Stomach (tissue), 19 donors: ENCODE measurements at places on chromosomes 2 and 18. TPM values are rescaled to one million over a fixed set of nuclear protein-coding genes. Genes with fewer than 3 reads are reported as not detected.
A peak's percentile ranks its signal among the peaks of the same experiment; 100 is the strongest.

GRCh38 chr2:51013079-51013932, 18.6 kb downstream of the NRXN1 start:
- peak; percentile 80 for DNase-seq

DNA sequence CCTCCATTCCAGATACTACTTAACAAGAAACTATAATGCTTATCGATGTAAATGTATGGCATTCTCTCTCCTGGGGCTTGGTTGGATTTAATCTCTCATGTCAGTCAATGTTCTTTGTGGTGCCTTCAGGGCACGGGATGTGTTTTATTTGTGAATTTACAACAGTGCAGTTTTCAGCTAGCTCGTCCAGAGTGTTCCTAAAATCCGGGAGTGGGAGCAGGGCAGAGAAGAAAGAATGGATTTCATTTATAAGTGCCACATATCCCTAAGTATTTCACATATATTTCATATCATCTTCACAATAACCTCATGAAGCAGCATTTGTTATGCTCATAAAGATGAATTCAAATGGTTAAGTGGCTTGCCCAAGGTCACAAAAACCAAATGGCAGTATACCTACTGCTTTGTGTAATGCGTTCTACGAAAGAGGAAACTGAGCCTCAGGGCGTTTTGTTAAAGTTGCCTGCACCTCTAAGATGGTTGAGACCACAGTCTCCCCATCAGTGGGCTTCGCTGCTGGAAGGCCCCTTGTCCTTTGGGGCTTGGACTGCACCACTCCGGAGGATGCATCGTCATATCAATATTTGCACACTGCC, 134.7 kb upstream of the MGAT5 start:
- no peak for DNase-seq

DNA sequence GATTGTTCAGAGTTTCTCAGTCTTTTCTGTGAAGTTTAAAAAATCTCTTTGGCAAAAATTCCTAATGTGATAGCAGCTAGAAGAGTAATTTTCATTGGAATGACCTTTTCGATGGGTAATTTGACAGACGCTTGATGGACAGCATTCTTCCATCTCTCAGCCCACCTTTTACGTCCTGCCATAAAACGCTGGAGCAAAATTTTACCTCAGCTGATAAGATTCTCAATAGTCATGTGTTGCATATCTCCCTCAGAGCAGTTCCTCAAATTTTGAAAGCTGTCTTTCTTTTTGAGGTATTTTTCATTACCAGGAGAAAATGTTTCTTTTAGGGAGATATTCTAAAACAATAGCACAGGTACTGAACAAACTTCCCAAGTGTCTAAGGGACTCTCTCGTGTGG, 441.4 kb downstream of the PARD3B start:
- DNase-seq = no peak

GRCh38 chr2:17758118-17758517, 4.2 kb downstream of the GEN1 start:
- no peak for DNase-seq

DNA sequence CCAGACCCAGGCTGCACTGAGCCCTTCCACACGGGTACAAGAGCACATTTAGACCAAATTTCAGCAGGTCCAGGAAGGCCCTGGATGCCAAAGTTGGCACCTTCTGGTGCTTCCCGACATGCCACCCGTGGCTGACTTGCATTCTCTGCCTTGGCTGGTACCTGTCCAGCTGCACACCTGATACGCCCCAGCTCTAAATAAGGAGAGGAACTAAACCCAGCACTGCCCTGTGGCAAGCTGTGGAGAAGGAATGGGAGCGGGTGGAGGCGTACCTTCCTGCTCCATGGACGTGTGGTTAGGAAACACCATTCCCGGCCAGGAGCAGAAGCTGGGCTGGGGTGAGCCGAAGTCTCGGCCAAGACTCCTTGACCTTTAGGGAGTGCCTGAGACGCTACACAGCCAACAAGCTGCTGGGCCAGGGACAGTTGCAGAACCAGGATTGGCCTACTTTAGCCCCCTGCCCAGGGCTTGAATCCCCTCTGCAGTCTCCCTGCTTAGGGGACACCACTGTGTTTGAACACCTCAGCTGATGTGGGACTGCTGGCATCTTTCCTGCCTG, 86.5 kb upstream of the TAF1B start:
- no peak for DNase-seq

DNA sequence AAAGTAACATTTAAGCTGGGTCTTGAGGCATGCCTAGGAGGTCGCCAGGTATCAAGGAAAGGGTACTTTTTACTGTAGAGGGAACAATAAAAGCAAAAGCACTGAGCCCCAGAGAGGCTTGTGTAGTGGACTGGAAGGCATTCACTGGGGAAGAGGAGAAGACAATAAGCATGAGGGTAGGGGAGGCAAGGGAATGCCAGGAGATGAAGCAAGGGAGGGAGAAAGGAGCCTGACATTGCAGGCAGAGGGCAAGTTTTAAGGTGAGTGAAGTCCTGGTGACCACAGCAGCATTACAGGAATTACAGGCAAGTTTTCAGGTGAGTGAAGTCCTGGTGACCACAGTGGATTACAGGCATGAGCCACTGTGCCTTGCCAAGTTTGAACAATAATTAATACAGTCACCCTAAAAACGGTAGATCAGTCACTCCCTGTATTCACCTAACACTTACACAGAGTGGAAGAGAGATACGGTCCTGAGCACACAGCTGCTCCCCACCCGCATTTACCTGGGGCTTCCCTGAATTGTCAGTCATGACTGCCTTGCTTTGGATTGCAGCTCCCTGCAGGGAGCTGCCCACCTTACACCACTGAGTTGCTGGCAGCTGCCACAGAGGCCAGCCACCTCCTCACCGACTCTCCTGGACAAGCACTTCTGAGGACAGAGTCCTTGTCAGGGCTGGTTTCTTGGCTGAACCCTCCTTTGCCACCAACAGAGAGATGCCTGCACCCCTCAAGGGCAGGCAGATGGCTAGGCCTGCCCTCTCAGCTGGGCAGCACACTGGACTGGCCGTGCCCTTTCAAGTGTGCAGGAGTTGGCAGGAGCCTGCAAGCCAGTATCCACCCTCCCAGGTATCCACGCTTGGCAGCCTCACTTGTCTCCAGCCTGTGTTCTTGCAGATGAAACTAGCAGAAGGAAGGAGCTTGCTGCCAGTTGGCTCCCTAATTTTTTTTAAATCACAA, 153.2 kb upstream of the MSH6 start:
- DNase-seq = no peak

- DNase-seq = no peak
Measured at GRCh38 chr2:39215545-39215944, 28.2 kb downstream of the CDKL4 start.

GRCh38 chr2:120520929-120521912, 175.3 kb downstream of the INHBB start:
- DNase-seq = peak; percentile 74

DNA sequence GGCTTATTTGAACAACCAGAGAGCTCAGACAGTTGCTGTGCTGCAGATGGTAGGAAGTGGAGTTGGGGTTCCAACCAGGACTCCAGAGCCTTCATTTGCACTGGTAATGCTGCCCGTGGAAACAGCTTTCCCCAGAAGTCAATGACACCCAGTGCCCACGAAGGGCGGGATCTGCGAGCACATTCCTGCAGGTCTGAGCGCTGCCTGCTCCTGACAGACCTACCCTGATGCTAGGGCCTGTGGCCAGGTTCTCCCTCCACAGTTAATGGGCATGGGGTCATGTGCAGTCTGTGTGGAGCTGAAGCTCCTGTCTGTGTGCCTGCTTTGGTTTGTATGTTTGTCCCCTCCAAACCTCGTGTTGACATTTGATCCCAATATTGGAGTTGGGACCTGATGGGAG, 299.0 kb upstream of the HS6ST1 start:
- no peak for DNase-seq

DNA sequence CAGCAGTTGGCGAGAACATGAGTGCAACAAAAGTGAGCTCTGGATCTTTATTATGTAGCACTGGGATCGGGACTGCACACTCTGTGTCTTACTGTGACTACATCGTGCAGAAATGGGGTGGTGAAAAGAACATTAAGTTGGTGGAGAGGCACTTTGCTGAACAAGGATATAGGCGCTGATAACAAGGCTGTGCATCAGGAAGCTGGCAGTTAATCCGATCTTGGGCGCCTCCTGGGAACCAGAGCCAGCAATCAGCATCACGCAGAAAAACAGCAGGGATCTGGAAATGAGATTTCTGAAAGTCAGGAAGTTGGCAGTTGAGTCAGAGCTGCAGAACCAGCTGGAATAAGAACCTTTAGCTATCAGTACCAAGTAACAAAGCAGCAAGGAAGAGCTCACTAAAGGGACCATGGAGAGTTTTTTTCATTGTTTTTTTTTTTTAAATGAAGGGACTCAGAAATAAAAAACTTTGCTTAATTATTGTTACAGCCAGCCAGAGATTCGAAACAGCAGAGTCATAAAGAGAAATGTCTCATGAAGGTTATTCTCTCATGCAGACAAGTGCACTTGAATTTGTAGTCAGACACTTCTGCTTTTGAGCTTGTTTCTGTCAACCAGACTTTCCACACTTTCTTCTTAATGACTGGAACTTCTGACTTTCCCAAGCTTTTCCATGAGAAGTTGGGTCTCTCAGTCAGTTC, 22.8 kb upstream of the MYO3B start:
- DNase-seq = peak; percentile 48

DNA sequence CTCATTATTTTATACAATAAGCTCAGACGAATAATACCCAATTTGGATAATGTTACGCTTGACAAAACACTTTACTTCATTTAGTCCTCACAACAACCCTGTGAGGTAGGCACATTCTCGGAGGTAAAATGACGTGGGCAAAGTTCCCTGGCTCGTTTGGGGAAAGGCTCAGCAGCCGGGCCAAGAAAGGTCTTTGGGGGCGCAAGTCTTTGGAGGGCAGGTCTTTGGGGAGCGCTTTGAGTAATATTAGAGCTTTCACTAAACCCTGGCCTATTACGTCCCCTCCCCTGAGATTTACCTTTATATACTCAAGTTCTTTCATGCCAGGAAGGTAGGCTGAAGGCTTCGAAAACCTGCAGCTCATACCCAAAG, 427 bp downstream of the RBKS start:
- peak; percentile 57 for DNase-seq

- no peak for DNase-seq
Measured at GRCh38 chr2:176613323-176613987, 344.2 kb downstream of the MTX2 start.

DNA sequence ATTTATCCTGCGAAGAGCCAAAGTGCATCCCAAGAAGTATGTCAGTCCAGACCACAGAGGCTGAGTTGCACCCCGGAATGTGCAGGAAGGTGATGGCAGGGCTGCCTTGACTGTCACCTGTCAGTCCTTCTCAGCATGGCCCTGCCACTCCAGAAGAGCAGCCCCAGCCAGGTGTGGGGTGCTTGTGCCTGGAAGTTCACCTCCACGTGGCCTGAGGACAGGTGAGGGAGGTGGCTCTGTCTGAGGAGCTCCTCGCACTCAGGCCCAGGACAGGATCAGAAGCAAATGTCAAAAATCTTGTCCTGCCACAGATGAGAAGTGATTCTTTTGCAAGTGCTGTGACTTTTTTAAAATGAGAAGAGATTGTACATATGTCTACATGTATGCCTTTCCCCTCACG, 31.4 kb upstream of the B3GNT7 start:
- no peak for DNase-seq

DNA sequence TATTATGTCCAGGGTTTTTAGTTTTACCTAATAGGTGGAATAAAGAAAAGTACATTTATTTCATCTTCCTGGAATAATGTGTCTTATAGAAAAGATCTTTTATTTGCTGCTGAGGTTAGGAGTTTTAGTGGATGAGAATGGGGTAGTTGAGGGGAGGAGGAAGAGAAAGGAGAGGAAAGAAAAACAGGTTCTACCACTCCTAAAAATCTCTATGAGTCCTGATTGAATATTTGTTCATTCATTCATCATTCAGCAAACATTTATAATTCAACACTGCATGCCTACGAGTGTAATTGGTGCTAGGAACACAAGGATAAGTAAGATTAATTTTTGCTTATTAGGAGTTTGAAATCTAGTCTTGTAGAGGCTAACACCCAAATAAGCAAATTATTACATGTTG, 45.2 kb upstream of the SLC4A10 start:
- DNase-seq = no peak

Gene CHRNG
- not detected for total RNA-seq

Gene PFN4
- 1.8 TPM for total RNA-seq

Gene RNF152
- total RNA-seq = 56.9 TPM

Gene SCN9A
- 24.3 TPM for total RNA-seq

Gene CFAP53
- total RNA-seq = 4.1 TPM
